ENCODE measurements at places on chromosomes 4 and X.

GRCh38 chrX:1477801-1478458, 25.2 kb upstream of the ASMTL start:
- no peak for DNase-seq

DNA sequence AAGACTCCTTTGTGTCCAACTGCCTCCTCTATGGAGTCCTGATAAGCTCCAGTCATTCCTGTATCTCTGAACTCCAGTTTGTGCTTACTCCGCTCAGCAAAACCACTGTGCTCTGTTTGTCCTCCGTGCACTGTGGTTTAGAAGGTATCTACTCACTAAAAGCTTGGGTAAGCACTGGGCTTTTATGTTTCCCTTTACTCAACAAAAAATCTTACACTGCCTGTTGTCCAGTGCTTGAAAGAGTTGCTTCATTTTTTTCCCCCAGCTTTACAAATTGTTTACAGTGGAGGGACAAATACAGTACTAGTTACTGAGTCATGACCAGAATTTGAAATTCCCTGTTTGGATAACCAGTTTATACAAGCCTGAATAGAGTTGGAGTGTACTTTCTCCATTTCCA, 545.3 kb upstream of the FAT1 start:
- no peak for DNase-seq

DNA sequence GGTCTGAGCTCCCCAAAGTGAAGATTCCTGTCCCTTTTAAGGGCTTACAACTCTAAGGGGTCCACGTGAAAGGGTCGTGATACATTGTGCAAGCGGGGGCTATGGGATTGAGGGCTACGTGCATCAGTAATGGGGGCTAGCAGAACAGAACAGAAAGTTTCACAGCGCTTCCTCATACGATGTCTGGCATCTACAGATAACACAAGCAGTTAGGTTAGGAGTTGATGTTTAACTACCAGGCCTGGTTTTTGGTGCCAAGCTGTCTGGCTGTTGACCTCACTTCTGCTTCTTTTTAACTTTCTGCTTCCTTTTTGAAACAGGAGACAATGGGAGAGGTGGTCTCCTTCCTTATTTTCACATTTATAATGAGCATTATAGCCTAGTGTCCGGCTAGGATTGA, 368.6 kb upstream of the CXorf51A start:
- DNase-seq, result no peak

DNA sequence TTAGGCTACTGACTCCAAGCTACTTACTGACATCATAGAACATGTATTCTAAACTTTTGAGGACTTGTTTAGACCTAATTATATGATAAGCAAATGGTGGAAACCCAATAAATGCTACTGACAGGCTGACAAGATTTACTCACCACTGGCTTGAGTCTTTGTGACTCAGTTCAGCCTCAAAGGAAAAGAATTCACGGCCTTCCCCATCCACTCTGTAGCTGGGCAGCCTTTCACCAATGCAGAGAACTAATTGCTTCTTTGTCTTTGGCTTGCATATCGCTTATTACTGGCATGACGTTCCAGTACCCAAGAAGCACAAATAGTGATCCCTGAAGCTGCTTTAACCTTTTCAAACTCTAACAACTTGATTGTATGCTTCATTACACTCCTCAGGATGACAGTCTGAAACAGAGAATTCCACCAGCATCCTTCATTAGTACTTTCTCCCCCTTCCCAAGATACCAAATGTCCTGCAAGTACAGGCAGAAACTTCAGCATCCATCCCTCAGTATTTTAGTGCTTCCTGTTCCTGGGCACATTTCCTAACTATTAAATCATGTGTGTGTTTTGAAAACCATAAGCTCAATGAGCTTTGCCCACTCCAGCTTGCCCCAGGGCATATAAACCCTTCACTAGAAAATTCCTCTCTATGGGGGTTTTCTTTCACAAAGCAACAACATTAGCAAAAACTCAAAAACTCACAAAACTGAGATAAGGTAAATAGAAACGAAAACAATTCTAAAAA, 298.1 kb upstream of the SLC7A11 start:
- DNase-seq, result no peak

DNA sequence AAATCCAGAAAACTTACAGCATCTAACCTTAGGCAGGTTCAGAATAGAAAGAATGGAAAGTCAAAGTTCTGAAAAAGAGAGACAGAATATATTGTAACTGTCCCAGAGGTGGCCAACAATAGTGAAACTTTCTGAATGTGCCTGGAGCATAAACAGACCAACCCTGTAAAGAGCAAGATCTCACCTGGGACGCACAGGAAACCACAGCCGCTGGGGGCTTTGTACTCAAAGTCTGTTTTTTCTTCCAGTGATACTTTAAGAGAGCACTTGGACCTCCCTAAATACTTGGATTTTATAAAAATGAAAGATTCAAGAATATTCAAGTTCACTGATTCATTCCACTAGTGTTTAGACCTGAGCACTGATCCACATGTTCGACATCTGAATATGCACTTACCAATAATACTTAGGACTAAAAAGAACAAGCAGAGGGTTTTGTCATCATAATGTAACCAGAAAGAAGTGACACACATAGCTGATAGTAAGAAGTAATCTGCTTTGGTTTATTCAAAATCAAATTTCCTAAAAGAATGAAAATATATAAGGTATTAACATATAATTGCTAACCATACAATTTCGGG, 35.3 kb downstream of the ARAP2 start:
- no peak for DNase-seq

DNA sequence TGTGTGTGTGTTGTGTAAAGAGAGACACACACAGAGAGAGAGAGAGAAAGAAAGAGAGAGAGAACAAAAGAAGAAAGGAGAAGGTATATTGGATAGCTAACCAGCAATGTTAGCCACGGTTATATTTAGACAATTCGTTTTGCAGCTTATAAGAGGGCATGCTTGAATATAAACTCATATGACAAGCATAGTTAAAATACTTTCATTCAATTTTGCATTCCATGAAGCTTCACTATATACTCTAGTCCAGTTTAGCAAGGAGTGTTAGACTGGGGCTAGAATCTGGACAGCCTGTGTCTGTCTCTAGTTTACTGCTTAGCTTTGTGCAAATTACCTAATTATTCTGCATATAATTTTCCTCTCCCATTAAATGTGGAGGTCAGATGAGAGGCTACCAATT, 525.9 kb upstream of the ZFP42 start:
- DNase-seq, result no peak

DNA sequence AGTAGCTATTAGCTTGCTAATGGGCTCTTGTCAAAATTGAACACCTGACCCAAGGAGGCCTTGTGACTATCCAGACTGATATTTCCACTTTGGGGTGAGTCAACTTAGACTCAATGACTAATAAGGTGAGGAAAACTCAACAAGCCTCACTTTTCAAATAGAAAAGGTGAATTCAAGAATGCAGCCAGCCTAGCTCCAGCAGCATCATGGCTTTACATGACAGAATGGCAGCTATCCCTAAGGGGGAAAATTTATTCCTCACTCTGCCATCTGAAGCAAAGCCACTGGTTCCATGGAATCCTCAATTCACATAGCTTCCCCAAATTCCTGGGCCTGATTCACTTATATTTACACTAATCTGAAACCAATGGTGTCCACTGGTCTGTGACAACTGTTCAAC, 29.1 kb upstream of the RAB9B start:
- no peak for DNase-seq

DNA sequence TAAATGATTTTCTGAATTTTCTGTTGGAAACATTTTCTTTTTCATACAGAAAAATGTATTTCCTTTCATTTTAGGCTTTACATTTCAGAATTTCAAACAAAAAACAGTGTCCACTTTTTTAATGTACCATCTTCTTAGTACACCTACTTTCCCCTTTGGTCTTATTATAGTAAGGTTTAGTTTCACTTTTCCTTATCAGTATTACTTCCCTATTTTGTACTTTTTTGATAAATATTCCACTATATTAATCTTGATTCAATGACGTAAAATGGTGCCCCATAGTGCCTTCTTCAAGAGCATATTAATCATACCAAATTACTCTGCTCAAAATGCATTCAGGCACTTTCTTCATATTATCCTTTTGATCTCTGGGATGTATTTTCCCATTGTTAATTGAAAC, 52.5 kb downstream of the BANK1 start:
- DNase-seq, result no peak

GRCh38 chr4:78766650-78767049, 9.5 kb upstream of the BMP2K start:
- DNase-seq, result no peak

- DNase-seq, result no peak
Measured at GRCh38 chr4:81353861-81354260, 117.8 kb downstream of the RASGEF1B start.
